Body of pancreas (tissue), 4 donors: ENCODE measurements at places on chromosomes 5 and 9. TPM values are rescaled to one million over a fixed set of nuclear protein-coding genes. Genes with fewer than 3 reads are reported as not detected.
A peak's percentile ranks its signal among the peaks of the same experiment; 100 is the strongest.

GRCh38 chr9:38619556-38620447 lies 594 bp downstream of the ANKRD18A start:
- peak; percentile 52 for DNase-seq
- H3K4me3 ChIP-seq, result peak overlapping the region; percentile 36
- H3K4me1 ChIP-seq, result peaks cover 28% of the 10 kb centered on the region
- peak overlapping the region; percentile 68 for H3K27ac ChIP-seq
- H3K27me3 ChIP-seq, result no peaks in the 10 kb centered on the region

GRCh38 chr5:145925353-145925752 lies 11.0 kb upstream of the SH3RF2 start:
- no peaks in the 10 kb centered on the region for H3K36me3 ChIP-seq
- no peaks in the 10 kb centered on the region for H3K4me1 ChIP-seq
- no peak overlapping the region for H3K27ac ChIP-seq

DNA sequence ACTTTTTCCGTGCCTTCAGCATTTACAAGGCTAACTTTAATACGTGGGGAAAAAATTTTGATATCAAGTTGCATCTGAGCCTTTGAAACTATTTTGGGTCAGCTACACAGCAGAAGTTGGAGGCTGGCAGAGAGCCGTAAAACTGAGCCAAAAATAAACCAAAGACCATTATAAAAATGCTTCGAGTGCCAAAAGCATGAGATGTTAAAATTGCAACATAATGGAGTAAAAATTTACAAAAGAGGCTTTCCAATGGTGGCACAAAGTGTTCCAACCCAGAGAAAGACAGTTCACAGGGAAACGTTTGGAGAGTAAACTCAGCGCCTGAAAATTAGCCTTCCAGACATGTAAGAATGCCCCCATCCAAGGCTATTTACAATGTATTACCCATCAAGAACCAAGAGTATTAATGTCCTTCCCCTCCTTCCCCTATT lies 190.3 kb downstream of the TLE1 start:
- H3K4me1 ChIP-seq, result peaks cover 10% of the 10 kb centered on the region
- no peak for DNase-seq
- H3K27me3 ChIP-seq, result no peaks in the 10 kb centered on the region
- no peak overlapping the region for H3K4me3 ChIP-seq
- no peaks in the 10 kb centered on the region for H3K36me3 ChIP-seq
- H3K27ac ChIP-seq, result peak overlapping the region; percentile 54

DNA sequence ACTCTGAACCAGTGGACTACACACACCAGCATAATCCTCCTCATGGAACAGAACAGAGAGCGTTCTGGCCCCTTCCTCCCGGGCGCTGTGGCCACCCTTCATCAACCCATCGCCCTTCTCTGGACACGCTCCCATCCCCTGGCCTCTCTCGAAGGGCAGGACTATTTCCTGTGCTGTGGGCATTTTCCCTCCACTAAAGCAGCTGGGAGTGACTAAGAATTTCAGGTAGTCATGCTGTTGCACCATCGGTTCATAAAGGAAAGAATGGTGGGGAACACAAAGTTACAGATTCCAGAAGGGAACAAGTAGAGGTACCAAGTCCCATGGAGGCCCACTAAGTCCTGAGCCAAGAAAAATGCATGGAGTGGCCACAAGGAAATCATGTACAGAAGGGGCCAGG lies 68.6 kb downstream of the EPB41L4B start:
- no peaks in the 10 kb centered on the region for H3K27me3 ChIP-seq
- no peaks in the 10 kb centered on the region for H3K36me3 ChIP-seq
- DNase-seq, result no peak
- H3K4me3 ChIP-seq, result no peak overlapping the region
- peak overlapping the region; percentile 91 for H3K27ac ChIP-seq

DNA sequence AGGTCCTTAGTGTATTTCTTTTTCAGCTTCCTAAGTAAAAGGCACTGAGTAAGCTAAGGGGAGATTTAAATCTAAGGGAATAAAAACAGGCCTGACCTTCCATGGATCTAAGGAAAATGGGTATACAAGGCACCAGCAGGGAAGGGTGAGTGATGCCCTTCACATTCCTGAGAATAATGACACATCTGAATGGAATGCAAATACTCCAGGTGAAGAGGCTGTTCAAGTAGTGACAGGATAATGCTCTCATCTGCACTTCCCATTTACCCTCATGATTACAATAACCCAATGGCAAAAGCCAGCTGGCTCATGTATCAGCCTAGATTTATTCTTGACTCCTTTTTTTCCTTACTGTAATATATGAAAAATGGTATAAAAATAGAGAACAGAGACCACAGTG lies 216.2 kb upstream of the ACTBL2 start:
- H3K27ac ChIP-seq, result no peak overlapping the region
- peaks cover 3% of the 10 kb centered on the region for H3K4me1 ChIP-seq
- no peak overlapping the region for H3K4me3 ChIP-seq
- DNase-seq, result no peak
- no peaks in the 10 kb centered on the region for H3K27me3 ChIP-seq

DNA sequence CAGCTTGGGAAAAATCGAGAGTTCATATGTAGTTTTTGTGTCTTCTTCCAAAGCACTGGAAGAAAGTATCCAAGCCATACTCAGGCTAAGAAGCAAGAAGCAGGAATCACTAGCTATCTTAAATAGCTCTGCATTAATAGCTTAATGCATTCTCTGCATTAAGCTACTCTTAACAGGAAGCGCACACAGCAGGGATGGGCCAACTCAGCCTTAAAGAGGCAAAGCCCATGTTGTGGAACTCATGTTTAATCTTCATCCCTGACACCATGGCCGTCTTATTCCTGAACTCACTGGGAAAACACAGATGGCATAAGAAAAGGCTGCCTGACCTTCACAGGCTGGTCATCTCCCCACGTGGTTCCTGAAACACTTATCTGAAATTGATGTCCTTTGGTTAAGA lies 18.7 kb upstream of the ICE1 start:
- no peak for DNase-seq
- H3K27me3 ChIP-seq, result no peaks in the 10 kb centered on the region
- no peaks in the 10 kb centered on the region for H3K4me1 ChIP-seq
- no peaks in the 10 kb centered on the region for H3K36me3 ChIP-seq

DNA sequence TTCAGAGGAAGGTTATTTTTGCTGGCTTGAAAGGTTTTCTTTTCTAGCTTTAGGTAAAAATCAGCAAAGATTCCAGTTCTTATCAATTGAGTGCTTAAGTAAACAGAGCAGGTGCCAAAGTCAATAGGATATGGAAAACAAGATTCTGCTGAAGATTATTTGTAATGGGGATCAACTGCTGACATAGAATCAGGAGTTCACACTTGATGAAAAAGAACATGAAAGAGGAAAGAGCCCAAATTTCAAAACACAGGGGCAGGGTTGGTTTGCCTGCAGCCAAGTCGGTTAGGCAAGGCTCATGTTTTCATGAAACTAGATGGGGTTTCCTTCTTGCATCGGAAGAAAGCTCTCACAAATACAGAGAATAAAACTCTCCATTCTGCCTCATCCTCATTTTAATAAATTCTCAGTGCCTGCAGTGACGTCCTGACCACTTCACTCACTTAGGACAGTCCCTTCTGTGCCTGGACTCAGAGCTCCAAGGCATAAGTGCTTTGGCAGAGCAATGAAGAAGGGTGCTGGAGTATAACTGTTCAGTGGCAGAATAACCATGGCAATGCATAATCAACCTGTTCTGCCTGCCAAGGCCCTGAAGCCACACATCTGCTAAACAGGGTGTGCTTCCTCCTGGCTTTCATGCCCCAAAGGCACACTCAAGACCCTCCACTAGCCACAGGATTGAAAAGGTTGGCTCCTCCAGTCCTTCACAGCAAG lies 179.6 kb downstream of the GNAQ start:
- no peak overlapping the region for H3K4me3 ChIP-seq
- H3K27me3 ChIP-seq, result no peaks in the 10 kb centered on the region
- no peak overlapping the region for H3K27ac ChIP-seq
- H3K36me3 ChIP-seq, result no peaks in the 10 kb centered on the region

DNA sequence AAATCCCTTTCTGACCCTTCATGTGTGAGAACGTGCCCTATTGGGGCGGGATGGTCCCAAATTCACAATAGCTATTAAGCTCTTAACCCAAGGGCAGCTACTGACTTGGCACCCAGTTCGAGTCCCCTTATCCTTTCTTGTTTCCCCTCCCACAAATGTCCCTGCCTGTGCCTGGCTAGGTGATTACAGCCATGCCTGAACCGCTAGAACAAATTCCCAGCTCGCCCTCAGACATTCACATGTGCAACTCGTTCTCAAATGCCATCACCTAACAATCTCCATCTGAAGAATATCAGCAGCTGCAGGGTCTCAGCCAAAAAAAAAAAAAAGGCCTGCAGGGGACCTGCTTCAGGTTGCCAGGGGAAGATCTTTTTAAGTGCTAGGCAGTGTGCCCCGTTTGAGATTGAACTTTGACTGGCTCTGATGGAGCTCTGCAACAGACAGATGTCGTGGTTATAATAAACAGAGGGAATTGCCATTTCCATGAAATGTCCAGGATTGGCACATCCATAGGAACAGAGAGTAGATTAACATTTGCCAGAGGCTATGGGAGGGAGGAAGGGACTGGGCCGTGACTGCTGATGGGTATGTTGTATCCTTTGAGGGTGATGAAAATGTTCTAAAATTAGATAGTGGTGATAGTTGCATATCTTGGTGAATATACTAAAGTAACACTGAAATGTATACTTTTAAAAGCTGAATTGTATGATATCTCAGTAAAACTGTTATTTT lies 347.2 kb upstream of the WWC1 start:
- no peaks in the 10 kb centered on the region for H3K4me1 ChIP-seq
- H3K27me3 ChIP-seq, result no peaks in the 10 kb centered on the region
- DNase-seq, result no peak
- no peaks in the 10 kb centered on the region for H3K36me3 ChIP-seq
- no peak overlapping the region for H3K4me3 ChIP-seq

The PTGES gene
- 0.66 TPM for total RNA-seq

The SOX30 gene
- not detected for total RNA-seq

The TICAM2 gene
- total RNA-seq, result 1.6 TPM

The HDAC3 gene
- total RNA-seq, result 42.8 TPM

The MYOT gene
- 0.33 TPM for total RNA-seq

The PCA3 gene
- not detected for total RNA-seq

The ZBED3 gene
- 4.2 TPM for total RNA-seq

The C5orf52 gene
- not detected for total RNA-seq
